Omental fat pad (tissue), 4 donors: ENCODE measurements at places on chromosomes 7 and 10.

DNA sequence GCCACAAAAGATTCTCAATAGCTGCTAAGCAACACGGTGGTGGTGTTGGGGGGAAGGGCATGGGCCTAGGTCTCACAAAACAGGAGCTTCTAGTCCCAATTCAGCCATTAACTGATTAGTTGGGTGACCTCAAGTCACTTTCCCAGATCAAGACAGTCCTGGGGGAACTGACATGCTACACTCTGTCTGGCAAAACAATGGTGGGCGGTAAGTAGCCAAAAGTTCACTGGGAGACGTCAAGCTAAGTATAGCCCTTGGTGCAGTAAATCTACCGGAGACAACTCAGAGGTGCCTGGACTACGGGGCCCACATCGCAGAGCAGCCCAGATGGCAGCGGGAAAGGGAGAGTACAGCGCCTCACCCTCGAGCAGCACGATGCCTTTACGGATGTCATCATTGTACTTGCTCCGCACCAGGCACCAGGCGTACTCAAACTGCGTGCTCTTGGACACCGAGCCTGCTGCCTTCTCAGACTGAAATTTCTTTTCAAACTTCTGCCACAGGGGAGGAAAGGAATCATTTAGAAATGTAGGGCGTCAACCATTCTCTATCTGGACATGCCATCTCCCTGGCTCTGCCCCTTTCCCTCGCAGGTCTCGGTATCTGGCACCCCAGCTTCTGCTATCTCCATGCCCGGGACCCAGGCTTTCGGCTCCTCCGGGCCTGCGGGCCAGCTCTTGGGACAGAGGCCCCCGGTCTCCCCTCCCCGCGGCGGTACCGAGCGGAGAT is 1.1 kb downstream of the FIS1 start:
- no peak for DNase-seq

DNA sequence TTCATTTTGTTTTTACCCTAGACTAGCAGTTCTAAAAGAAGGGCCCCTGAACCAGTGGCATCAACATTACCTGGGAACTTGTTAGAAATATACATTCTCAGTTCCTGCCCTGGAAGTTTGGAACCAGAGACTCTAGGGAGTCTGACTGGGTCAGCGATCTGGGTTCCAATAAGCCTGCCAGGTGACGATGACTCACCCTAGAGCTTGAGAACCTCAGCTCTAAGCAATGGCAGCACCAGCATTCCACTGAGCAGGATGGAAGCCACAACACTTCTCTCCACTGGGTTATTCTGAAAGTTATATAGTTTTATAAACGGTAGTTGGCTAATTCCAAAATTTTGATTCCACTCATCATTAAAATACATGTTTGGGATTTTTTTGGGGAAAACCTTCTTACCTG is 97.0 kb upstream of the AMPH start:
- no peak for DNase-seq

DNA sequence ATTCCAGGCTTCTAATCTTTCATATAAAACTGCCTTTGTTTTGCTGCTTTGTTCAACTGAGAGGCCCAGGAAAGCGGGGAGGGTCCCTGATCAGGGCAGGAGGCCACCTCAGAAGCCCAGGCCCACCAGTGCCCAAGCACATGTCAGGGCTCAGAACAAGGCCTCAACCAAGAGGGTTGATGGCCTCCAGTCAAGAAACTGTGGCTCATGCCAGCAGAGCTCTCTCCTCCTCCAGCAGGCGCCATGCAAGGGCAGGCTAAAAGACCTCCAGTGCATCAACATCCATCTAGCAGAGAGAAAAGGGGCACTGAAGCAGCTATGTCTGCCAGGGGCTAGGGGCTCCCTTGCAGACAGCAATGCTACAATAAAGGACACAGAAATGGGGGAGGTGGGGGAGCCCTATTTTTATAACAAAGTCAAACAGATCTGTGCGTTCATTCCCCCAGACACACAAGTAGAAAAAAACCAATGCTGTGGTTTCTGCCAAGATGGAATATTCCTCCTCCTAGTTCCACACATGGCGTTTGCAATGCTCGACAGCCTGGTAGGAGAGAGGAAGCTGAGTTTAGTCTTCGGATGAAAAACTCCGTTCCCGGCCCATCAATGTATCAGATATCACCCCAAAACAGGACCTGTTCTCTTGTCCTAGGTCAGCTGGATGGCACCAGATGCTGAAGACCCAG is 34.0 kb downstream of the PSAP start:
- no peak for DNase-seq

DNA sequence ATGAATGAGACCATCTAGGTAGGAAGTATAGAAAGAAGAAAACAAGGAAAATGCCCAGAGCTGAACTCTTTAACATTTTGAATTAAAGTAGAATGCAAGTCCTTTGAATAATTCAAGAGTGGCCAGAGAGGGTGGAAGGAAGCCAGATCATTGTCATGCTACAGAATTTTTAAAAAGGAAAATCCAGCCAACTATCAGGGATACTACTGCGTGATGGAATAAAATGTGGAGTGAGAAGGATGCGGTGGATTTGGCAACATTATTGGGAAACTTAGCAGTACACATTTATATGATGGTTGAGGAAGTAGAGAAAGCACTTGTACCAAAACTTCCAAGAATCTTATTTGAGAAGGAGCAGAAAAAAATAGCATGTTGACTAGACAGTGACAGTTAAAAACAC is 261.6 kb downstream of the GPR158 start:
- DNase-seq: no peak

- DNase-seq: no peak
Measured at GRCh38 chr7:129872054-129872453, 80.7 kb downstream of the UBE2H start.

- no peak for DNase-seq
Measured at GRCh38 chr10:43980313-43980712, 331.6 kb upstream of the ZNF32 start.

- no peak for DNase-seq
Measured at GRCh38 chr7:29557954-29558353, 5.7 kb upstream of the PRR15 start.

- DNase-seq: no peak
Measured at GRCh38 chr7:31094271-31094670, 42.2 kb downstream of the ADCYAP1R1 start.

GRCh38 chr7:40700653-40701421 is 566.0 kb downstream of the SUGCT start:
- no peak for DNase-seq

- no peak for DNase-seq
Measured at GRCh38 chr7:111108000-111108399, 17.1 kb downstream of the LRRN3 start.

DNA sequence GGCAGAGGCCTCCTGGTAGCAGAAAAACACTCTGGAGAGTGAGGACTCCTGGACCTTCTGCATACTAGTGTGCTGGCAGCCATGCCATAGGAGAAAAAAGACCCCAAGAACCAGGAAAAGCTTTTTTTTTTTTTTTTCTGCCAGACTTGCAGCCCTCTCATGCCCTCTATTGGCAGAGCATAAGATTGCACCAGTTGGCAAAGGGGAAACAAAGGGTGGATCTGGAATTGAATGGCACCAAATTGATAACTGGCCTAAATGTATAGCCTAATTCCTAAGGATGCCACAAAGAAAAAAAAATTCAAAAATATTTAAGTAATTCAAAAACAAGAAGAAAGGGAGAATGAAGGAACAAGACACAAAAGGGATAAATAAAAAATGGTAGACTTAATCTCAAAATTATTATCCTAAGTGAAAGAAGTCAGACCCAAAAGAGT is 112.5 kb upstream of the GHITM start:
- no peak for DNase-seq

DNA sequence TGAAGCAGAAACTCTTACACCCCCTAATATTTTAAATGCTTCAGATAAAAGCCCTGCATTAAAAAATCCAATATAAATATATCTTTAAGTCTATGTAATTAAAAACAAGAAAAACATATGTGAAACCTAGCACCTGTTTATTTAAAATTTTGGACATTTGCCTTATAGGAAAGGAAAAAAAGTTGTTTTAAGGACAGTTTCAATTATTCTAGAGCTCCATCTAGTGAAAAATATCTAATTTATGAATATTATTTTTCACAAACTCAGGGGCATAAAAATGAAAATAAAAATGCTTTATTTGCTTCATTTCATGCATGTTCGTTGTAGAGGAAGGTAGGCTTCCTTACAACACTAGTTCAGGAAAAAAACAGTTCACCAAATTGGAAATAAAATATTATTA is 26.1 kb downstream of the ENKUR start:
- DNase-seq: no peak

DNA sequence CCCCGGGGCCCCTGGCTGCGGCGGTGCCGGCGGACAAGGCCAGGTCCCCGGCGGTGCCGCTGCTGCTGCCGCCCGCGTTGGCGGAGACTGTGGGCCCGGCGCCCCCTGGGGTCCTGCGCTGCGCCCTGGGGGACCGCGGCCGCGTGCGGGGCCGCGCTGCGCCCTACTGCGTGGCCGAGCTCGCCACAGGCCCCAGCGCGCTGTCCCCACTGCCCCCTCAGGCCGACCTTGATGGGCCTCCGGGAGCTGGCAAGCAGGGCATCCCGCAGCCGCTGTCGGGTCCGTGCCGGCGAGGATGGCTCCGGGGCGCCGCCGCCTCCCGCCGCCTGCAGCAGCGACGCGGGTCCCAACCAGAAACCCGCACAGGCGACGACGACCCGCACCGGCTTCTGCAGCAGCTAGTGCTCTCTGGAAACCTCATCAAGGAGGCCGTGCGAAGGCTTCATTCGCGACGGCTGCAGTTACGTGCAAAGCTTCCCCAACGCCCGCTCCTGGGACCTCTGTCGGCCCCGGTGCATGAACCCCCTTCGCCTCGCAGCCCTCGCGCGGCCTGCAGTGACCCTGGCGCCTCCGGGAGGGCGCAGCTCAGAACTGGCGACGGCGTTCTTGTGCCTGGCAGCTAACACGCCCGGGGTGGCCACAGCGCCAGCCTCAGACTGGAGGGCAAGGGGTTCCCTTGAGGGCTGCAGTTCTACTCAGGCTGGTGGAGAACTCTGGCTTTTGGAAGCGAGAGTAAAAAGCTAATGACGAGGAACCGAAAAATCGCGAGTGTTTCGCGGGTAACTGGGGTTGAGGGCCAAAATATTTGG is 804 bp downstream of the FRAT1 start:
- DNase-seq: no peak

DNA sequence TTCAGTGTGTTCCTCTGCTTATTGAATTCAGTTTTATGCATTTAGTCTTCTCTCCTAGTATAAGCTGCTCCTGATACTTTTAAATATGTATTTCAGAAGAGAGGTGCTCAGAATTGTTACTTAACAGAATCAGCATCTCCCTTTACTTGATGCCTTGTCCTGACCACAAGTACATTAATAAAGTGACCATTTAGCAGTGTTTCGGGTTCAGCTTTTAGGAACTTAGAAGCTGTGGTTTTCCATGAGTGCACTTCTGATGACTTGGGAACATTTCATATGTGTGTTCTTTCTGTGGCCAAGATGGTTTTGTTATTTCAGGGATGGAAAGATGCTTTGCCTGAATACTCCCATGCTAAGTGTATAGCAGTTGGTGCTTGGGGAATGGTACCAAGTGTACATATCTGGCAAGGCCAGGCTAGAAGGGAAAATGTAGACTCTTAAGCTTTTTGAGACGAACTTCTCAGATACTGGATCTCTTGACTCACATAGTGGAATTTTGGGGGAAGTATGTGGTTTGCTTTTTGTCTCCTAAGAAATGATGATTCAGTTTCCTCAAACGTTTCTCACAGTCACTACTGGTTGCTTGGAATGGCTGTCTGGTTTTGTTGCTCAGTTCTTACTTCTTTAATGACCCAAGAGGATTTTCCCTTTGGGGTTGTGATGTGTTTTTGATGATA is 17.2 kb downstream of the SGPL1 start:
- no peak for DNase-seq

- no peak for DNase-seq
Measured at GRCh38 chr7:45434167-45434784, 139.9 kb upstream of the ADCY1 start.

DNA sequence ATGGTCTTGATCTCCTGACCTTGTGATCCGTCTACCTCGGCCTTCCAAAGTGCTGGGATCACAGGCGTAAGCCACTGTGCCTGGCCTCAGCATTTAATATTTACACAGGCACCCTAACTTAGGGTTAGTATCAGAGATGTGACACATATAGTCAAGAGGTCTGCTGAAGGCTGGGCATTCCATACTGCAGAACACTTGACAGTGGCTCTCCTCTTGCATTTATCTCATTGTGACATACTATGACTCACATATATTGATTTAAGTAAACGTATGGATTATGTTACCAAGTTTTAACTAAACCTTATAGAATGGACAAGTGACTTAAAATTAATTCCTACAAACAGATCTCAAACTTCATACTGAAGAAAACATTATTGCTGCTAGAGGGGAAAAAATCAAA is 36.6 kb downstream of the BRAF start:
- no peak for DNase-seq

- DNase-seq: no peak
Measured at GRCh38 chr7:137967143-137968018, 34.5 kb downstream of the CREB3L2 start.

DNA sequence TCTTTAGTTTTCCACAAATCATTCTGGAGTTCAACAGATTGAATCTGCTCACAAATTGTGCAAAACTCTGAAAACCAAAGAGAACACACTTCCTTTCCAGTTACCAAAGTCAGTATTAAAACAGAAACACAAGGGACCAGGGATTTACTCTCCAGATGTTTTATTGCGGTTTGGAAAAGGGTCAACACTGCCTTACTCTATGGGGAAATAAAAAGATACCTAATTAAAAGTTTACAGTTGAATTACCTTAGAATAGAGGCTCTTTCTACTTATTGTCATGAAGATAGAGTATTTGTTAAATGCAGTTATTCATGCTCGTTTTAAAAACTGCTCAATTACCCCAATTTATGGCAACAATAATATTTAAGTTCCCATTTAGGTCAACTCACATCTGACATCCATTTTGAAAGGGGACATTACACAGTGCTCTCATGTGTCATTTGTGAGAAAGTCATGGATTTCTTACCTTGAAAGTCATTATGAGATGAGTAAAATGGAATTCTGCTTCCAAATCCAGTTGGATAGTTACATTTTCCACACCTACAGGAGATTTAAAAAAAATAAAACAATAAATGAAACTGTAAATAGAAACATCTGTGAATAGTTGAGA is 8.4 kb downstream of the LAMB1 start:
- DNase-seq: no peak

- DNase-seq: no peak
Measured at GRCh38 chr10:44258019-44258418, 126.9 kb downstream of the CXCL12 start.

DNA sequence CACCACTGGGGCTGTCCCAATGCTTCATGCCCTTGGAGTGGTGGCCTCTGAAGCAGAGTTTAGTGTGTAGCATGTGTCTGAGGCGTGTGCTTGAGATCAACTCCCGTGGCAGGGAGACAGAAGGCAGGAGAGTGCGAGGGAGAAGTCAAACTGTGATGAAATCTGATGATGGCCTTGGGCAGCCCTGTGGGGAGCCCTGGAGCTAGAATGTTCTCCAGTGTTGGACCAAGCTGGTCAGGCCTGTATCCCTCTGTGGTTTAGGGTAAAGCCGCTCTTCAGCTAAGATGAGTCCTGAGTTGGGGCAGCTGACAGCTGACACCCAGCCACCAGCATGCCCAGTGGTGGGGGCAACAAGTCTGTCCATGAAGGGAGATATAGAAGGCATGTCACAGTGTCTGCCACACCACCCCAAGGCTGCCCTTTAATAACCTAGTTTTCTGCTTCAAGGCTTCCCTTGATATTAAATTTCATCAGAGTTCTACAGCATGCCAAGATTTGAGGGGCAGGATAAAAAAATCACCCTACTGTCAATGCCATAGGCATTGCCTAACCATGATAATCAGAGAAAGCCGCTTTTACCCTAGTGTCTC is 170.5 kb upstream of the SVIL start:
- no peak for DNase-seq
